ENCODE measurements at places on chromosomes 6 and 20. TPM values are rescaled to one million over a fixed set of nuclear protein-coding genes. Genes with fewer than 3 reads are reported as not detected.

The IYD gene
- total RNA-seq, result not detected

GRCh38 chr20:45987108-45987780, 15.2 kb upstream of the ZNF335 start:
- DNase-seq, result peak; percentile 93

DNA sequence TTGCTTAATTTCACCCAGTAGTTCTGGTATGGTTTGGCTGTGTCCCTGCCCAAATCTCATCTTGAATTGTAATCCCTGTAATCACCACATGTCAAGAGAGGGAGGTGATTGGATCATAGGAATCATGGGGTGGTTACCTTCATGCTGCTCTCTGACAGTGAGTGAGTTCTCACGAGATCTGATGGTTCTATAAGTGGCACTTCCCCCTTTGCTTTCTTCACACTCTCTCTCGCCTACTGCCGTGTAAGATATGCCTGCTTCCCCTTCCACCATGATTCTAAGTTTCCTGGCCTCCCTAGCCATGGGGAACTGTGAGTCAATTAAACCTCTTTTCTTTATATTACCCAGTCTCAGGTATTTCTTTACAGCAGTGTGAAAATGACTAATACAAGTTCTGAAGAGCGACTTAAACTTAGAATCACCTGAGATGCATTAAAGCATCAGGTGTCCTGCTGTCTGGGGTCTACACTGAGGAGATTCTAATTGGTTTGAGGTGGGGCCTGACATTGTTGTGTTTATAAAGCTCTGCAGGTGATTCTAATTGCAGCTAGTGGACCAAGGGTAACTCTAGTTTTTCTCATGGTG, 82.1 kb upstream of the DTNBP1 start:
- DNase-seq, result no peak

DNA sequence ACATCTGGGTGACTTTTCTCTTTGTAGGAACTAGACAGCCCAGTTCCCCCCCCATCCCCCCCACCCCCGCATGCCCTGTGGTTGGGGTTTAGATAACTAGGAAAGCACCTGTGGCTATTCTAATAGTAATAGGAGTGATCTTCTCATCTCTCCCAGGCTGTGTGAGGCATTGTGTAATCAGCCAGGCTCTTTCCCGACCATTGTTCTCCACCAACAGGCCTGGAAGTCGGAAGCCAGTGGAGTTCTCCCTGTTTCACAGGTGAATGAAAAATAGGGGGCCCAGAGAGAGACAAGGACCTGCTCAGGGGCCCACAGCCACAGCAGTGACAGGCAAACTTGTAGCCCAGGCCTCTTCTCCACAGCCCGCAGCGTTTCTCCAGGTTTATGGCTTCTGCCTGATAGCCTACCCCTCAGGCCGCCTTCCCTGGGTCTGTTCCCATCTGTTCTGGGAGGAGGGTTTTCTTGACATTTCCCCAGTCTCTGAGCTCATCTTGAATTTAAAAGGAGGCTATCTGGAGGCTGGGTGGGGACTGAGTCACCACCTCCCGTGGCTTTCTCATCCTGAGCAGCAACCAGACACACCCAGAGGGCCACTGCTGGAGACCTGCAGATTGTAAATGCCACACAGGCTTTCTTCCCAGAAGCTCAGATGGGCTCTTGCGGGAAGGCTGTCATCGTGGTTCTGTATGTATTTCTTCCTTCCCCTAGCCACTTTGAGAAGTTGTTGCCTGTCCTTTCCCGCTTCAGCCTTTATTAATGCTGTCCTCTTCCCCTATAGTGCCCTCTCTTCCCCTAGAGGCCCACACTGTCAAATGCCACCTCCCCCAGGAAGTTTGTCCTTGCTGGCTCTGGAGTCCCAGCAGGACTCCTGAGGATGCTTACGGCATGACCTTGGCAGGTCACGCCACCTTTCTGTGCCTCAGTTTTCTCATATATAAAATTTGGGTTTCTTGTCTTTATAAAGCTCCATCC, 75.9 kb upstream of the MYL9 start:
- no peak for DNase-seq

DNA sequence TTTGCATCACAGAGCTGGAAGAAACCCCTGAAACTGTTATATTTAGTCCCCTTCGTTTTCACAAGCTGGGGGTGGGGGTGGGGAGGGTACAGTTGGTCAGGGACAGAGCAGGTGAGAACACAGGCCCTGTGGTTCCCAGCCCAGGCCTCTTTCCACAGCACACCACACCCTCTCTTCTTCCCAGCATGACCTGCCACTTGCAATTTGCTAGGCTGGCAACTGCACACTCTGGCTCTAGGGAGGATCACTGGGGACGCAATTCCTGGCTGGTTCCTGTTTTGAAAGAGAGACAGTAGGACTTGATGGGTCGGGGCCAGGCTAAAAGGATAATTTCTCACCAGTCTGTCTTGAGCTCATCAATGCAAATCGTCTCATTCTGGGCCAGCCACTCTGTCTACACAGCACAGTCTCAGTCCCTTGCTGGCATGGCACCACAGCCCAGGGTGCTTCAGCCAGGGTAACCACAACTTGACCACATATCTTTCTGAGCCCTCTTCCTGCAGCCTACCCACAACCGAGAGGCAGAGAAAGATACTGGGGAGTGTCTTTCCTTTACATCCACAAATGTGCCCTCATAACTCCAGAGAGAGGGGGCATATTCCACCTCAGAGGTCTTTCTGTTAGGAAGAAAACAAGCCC, 41.7 kb upstream of the EMILIN3 start:
- no peak for DNase-seq

The SLC17A2 gene
- not detected for total RNA-seq

- no peak for DNase-seq
These were observed 81.8 kb upstream of the DST start for GRCh38 chr6:56724455-56724854.

GRCh38 chr6:50214937-50215336, 165.2 kb upstream of the DEFB112 start:
- no peak for DNase-seq

The CASS4 gene
- 0.14 TPM for total RNA-seq

GRCh38 chr6:56570413-56571359, 72.0 kb downstream of the DST start:
- DNase-seq, result no peak

GRCh38 chr20:36082315-36082915, 72.1 kb upstream of the EPB41L1 start:
- DNase-seq, result no peak

GRCh38 chr6:46338131-46338530, 153.1 kb downstream of the RCAN2 start:
- no peak for DNase-seq

Measured in WTC11 (cell line).